ENCODE measurements at places on chromosomes 13 and 19.

GRCh38 chr13:19607523-19608078 is 25.9 kb upstream of the MPHOSPH8 start:
- peak; percentile 75 for DNase-seq

GRCh38 chr13:36231236-36231635 is 16.9 kb upstream of the SOHLH2 start:
- DNase-seq = no peak

DNA sequence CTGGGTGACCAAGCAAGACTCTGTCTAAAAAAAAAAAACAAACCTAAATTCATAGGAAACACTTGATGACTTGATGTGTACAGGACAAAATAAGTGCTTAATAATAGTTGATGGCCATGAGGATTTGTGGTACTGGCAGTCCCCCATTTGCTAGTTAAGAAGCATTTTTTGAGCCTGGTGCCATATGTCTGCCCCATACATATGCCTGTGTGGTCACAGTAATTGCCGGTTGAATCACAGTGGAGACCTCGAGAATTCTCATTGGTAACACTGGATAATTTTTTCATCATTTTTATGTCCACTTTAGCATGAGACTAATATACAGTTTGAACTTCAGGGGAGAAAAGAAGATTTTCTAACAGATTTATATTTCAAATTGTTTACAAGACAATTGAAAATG is 79.2 kb downstream of the LRCH1 start:
- DNase-seq = no peak

DNA sequence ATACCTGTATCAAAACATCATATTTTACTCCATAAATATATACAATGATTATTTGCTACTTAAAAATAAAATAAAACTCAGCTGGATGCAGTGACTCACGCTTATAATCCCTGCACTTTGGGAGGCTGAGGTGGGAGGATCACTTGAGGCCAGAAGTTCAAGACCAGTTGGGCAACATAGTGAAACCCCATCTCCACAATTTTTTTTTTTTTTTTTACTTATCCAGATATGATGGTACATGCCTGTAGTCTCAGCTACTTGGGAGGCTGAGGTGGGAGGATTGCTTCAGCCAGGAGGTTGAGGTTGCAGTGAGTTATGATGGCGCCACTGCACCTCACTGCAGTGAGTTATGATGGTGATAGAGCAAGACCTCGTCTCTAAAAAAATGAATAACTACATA is 22.4 kb downstream of the POU2F2 start:
- DNase-seq = no peak

GRCh38 chr13:50684366-50684765 is 159.1 kb downstream of the DLEU7 start:
- no peak for DNase-seq

DNA sequence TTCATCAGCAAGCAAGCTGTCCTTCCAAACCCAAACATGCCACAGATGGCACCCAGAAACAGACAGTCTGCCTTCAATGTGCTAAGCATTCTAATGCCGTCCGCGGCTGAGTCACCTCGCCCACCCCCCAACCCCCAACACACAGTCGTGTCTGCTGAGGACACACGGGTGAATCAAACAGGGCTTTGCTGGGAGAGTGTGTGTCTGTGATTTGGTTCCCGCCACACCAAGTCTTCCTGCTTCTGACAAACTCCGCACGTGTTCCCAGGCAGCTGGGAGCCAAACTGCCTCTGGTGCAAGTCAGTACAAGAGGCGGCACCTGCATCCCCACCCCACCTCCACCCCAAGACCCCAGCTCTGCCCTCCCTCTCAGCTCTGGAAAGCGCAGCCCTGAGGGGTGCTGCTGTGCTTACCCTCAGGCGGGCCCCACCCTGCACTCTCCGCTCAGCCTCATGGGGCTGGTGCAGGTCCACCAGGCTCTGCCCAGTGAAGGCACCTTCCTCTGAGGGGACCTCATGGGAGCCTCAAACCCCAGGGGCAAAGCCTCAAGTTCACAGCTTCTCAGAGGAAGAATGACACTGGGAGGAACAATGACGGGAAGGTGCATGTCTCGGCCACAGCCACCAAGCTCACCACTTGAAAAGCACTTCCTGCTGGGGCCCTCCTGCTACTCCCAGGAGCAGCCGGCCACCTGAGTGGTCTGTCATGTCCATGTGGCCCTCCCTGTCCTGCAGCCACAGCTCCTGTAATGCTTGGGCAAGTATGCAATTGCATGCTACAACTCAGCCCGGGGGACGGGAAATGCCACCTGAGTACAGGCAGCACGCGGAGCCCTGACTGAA is 15.0 kb upstream of the SLC35E1 start:
- peak; percentile 15 for DNase-seq

GRCh38 chr13:33169273-33169980 is 116.1 kb downstream of the STARD13 start:
- peak; percentile 83 for DNase-seq

GRCh38 chr19:56106993-56107392 is 14.1 kb downstream of the ZNF787 start:
- no peak for DNase-seq

DNA sequence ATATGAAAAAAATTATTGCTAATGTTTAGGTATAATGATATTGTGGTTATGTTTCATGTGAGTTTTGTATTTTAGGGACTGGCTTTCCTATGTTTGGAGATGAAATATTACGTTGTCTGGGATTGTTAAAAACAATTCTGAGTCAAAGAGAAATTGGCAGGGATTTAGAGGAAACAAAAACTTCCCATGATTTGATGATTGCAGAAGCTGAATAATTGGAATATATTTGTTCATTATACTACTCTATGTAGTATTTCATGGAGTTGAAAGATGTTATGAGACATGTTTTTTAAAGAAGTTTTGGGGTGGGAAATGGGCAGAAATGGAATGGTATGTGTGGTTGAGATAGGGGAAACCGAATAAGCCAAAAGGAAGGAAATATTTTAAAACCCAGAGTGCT is 1392.9 kb downstream of the EFNB2 start:
- no peak for DNase-seq

DNA sequence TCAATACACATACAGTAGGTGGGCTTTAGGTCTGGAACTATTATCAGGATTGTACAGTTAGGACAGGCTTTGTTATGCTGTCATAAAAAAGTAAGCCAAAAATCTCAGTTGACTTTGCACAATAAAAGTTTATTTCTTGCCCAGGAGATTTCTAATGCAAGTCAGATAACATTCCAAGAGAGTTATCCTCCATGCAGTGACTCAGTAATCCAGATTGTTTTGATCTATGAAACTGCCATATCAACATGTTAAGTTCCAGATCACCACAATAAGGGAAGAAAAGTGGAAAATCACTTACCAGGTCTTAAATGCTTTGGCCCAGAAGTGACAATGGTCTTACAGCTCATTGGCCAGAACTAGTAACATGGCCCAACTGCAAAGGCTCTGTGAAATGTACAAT is 636.2 kb upstream of the KLF12 start:
- peak; percentile 94 for DNase-seq

DNA sequence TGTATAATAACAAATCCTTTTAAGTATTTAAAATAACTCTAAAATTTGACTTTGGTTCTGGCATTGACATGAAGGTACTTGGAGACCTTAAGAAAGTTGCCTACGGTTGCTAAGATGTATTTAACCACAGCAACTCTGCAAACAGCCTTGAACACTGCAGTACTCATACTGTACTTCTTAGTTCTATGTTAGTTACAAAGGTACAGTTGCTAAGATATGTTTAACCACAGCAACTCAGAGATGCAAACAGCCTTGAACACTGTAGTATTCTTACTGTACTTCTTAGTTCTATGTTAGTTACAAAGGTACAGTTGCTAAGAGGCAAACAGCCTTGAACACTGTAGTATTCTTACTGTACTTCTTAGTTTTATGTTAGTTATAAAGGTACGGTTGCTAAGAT is 268.3 kb upstream of the MIR17HG start:
- DNase-seq = no peak

- no peak for DNase-seq
These were observed 5.2 kb upstream of the OR10H1 start for GRCh38 chr19:15820646-15821045.

- DNase-seq = no peak
These were observed 49.2 kb upstream of the RGCC start for GRCh38 chr13:41408121-41408520.

- peak; percentile 87 for DNase-seq
These were observed 12.3 kb upstream of the SLC35E1 start for GRCh38 chr19:16584248-16585093.

- DNase-seq = no peak
These were observed 6.0 kb downstream of the AKAP8L start for GRCh38 chr19:15412832-15413231.

- peak; percentile 72 for DNase-seq
These were observed 42.5 kb downstream of the ARHGEF18 start for GRCh38 chr19:7391218-7391670.

GRCh38 chr13:80450386-80450785 is 109.5 kb upstream of the SPRY2 start:
- no peak for DNase-seq

DNA sequence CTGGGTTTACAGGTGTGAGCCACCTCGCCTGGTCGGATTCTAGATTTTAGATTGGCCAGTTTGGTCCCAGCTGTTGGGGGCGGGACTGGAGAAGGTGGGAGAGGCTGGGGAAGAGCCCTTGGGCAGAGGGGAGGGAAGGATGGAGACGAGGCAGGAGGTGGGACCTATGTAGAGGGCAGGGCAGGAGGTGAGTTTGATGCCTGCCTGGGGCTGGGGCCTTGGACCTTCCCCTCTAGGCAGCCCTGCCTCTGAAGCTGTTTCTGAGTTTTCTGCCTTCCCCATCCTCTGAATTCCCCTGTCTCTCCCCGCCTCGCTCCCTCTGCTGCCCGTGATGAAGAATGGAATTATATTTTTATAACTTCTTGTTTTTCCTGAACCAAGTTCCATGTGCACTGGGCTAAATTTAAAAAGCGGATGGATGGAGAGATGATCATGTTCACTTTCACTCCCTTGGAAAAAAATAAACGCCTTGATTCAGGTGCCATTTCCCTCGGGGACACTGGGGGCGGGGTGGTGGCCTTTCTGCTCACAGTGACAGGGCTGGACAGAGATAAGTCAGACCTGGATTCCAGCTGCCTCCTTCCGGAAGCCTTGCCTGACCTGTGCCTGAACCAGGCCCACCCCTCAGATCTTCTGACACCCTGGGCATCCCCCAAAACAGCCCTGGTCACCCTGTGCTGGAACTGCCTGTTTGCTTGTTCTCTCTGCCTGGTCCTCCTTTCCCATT is 16.5 kb upstream of the TNFAIP8L1 start:
- DNase-seq = no peak

DNA sequence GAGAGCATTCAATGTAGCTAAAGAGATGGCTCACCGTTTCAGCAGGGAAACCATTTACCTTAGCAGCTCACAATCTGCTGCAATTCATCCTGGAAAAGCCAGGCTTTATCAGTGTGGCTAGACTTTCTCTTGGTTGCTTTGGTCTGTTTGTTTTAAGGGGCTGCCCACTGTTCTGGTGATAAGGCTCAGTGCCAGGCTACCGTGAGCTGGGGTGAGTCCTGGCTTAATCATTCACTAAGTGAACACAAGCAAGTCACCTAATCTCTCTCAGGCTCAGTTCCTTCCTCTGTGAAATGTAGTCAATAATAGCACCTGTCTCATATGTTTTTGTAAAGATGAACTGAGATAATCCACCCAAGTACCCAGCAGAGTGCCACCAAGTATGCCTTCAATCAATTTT is 229.0 kb downstream of the TEX29 start:
- no peak for DNase-seq

DNA sequence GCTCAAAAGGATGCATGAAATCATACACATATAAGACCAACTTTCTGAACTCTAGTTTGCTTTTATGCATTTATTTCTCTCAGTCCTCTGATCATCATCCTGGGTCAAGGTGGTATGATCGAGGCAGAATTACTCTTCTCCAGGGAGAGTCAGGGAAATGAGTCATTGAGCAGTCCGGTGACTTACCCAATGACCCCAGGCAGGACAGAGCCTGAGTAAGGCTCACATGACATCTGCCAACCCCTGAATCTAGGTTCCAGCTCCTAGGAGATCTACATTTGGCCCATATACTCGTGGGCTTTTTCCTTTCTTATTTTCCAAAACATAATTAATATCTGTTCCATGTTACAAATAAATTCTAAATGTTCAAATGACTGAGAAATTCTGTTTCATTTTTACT is 502.3 kb downstream of the FOXO1 start:
- peak; percentile 74 for DNase-seq

GRCh38 chr13:76522083-76522755 is 364.0 kb downstream of the KCTD12 start:
- no peak for DNase-seq

DNA sequence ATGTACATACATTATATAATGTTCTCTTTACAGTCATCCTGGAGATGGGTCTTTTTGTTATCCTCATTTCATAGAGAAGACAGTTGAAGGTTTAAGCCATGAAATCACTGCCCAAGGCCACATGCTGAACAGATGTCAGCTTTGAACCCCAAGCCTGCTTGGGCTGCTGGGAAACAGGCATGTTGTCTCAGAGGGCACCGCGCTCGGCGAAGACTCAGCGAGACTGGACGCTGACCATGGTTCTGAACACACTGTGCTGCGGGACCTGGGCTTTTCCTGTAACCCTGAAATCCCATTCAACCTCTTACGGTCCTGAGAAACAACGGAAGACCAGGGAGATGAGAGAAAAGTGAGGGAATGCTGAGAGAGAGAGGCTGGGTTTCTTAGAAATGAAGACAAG is 27.3 kb downstream of the LRFN3 start:
- DNase-seq = peak; percentile 37

GRCh38 chr13:33571618-33572017 is 246.3 kb upstream of the RFC3 start:
- no peak for DNase-seq

DNA sequence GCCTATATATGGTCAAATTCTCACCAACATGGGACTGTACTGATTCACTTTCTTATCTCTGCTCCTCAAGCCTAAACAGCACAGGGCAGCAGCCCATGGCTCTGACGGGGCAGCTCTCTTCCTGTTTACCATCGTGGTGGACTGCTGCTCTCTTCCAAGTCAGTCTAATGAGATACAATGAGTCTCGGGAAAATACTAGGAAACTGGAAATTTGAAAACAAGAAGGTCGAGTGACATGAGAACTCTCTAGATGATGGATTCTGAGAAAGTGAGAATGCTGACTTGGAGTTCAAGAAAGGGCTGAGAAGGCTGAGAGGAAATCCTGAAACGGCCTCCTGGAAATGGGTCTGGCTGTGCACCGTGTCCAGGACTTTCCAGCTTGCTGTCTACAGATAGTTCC is 122.8 kb upstream of the ARGLU1 start:
- no peak for DNase-seq

DNA sequence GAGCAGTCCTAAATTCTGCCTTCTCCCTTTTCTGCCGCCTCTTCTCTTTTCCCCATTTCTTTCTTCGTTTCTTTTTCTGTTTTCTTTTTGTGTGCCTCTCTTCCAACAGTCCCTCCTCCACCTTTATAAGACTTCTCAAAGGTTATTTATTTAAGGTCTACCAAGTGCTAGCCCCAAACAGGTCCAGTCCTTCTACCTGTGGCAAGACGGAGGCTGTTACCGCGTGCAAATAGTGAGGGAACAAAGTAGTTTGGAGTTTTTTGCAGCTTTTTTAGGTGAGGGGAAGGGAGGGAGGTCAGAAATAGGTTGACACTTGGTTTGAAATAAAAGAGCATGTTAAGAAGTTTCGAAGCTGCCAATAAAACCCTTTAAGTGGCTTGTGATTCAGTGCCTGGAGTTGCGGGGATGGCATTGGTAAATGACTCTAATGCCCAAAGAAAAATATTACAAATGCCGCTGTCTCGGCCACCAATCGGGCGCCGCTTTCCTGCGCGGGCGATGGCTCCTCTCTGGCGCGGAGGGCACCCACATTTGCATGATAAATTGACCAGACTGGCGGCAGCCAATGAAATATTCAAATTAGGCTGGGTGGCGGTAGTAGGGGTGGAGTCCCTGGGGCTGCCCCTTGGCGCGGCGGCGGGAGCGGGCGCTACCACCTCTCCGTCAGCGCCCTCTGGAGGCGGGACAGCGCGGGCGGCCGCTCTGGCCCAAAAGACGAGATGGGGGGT is 7.5 kb upstream of the TSHZ3 start:
- DNase-seq = no peak

Data from M059J (cell line).